NCI-H2227 treated with DMSO at 0.1 percent for 48 hours (cell line): ENCODE measurements at places on chromosomes 13 and 19.
A peak's percentile ranks its signal among the peaks of the same experiment; 100 is the strongest.

DNA sequence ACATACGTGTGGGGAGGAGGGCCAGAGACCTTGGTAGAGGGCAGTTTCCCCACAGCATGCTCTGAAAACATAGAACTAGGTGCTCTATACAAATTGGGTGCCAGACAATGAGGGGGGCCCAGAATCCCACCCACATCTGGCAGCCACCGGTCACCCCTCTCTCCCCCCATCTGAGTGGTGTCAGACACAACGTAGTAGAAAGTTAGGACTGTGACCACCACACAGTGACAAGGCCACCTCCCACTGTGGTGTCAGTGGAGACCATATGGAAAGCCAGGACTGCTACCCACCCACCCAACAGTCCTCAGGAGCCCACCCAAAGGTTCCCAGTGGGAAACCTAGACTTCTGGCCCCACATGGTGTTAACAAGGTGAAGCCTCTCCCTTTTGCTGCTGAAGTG, 2.1 kb upstream of the ATP4B start:
- DNase-seq, result no peak

GRCh38 chr19:37669450-37669914, 14.2 kb upstream of the ZFP30 start:
- no peak for DNase-seq

- no peak for DNase-seq
Measured at GRCh38 chr19:13917888-13918406, 11.9 kb downstream of the CC2D1A start.

GRCh38 chr13:49346460-49346859, 97.4 kb downstream of the CAB39L start:
- no peak for DNase-seq

- DNase-seq, result no peak
Measured at GRCh38 chr19:41621226-41621625, 5.6 kb downstream of the CEACAM4 start.

- DNase-seq, result no peak
Measured at GRCh38 chr13:73991884-73992283, 142.3 kb downstream of the KLF12 start.

GRCh38 chr13:51534041-51534817, 50.0 kb upstream of the WDFY2 start:
- DNase-seq, result no peak

- DNase-seq, result no peak
Measured at GRCh38 chr13:114164681-114165429, 14.2 kb upstream of the CFAP97D2 start.

DNA sequence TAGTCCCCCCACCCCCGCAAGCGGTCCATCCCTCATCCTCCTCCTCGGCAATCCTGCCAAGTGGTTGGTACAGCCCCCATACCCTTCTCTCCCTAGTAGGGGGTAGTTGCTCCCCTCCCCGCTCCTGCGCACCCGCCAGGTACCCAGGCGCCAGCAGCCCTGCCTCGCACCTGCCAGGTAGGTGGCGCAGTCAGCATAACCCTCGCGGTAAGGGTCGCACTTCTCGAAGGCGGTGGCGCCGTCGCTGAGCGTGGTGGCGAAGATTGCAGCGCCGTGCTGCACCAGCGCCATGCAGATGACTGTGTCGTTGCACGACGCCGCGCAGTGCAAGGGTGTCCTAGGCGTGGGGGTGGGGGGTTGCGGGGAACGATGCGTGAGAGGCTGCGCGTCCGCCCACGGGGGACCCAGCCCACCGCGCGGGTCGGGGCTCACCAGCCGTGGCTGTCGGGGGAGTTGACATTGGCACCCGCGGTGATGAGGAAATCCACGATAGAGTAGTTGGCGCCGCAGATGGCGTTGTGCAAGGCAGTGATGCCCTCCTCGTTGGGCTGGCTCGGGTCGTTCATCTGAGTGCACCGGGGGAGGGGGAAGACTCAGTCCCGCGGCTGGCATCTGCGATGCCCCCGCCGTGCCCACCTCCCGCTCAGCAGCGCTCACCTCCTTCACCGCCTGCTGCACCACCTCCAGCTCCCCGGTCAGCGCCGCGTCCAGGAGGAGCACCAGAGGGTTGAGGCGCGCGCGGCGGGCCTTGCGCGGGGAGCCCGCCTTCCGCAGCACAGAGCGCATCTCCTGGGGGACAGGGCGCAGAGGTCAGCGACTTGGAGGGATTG, 15.2 kb upstream of the ERCC2 start:
- no peak for DNase-seq

DNA sequence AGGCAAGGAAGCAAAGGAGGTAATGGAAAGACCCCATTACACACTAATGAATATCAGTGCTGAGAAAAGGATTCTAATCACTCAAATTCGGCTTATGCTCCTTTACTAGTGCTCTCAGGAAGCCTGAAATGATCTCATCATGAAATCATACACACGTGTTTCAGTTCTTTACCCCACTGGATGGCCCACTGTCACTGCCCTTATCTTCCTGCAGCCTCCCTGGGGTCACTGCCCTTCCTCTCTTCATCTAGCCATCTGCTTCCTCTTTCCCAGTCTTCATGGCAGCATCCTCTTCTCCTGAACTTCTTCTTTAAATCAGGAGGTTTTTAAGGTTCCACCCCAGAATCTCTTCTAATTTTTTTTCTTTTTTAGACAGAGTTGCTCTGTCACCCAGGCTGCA, 27.9 kb upstream of the EEF1AKMT1 start:
- DNase-seq, result no peak

DNA sequence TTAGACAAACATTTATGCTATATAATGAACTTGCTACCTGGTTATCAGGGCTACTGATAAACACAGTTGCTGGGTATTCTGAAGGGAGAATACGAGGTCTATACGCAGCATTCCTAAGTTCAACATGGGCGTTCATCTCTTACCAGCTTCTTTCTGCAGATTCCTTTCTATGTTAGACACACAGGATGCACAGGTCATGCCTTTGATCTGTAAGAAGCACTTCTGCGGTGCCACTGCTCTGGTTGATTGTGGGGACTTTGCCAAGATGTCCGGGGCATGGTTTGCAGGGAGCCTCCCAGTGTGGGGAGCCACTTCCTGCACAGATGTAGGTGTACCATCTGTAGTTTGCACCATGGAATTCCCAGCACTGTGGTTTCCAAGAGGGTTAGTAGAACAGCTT, 40.9 kb downstream of the ATP7B start:
- no peak for DNase-seq

DNA sequence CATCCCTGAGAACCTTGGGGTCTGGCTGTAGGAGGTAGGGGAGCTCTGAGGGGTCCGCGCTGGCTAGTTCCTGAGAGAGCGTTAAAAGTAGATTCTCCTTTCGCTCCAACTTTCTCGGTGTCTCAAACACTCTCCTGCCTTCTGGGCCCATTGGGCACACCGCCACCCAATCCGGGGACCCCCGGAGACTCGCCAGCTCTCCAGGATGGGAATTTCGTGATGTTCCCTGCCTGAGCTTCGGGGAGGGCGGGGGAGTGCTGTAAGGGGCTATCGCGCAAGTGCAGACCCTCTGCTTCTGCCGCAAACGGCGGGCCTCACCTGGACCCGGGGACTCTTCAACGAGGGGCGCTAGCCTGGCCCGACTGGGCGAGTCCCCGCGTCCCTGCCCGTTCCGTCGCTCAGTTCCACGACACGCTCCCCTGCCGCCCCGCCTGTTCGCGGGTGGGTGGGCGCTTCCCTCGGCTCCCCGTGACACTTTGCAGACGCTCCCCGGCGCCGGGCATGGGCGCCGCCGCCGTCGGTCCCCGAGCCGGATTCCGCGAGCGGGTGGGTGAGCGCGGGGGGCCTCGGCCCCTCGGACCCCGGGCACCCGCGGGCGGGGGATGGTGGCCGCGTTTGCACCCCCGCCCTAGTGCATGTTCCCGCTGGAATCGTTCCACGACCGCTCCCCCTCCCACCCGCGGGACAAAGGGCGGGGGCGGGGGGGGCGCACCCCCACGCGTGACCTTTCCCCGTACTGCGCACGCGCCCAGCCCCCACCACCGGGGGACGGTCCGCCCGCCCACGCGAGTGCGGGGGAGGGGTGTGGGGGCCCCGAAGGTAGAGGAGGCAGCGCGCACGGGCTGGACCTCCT, at the start of gene CCDC106:
Gene CCDC106 (plus strand): TSS at position 481 of the 853 bp plus-strand sequence. CDS start 835 bp downstream, outside the sequence.
- peak; percentile 91 for DNase-seq

GRCh38 chr19:13526552-13526951, 20.3 kb upstream of the CACNA1A start:
- DNase-seq, result no peak

- DNase-seq, result no peak
Measured at GRCh38 chr13:75447493-75447892, 34.5 kb downstream of the TBC1D4 start.

GRCh38 chr19:54191811-54192453, 824 bp downstream of the TSEN34 start:
- no peak for DNase-seq

DNA sequence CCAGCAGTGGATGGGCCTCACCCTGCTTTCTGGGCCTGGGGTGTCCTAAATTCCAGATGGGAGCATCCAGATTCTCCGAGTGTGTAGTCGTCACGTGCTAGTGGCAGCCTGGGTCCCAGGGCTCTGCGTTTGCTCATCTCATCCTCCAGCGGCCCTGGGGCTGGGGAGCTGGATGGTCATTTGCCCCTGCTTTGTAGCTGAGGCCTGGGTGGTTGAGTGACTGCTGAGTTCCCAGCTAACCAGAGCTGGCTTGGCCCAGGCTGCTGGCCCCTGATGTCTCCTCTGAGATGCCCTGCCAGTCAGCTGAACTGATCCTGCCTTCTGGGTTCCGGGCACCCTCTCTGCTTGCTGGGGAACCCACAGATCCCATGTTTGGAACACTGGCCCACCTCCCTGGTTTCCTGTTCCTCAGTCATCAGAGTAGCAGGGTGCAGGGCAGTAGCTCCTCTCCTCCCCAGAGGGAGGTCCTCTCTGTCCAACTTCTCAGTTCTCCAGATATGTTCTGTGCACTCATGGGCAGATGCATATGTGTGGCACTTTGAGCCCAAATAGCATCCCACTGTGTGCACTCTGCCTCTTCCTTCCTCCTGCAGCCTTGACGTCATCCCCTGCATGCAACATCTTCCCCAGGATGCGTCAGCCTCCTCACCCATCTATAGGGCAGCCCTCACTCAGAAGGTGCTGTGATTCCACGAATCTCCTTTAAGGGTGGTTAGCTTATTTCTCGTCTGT, 22.4 kb upstream of the CRTC1 start:
- DNase-seq, result no peak

- DNase-seq, result peak; percentile 37
Measured at GRCh38 chr19:46435009-46435408, 6.3 kb upstream of the PNMA8C start.

DNA sequence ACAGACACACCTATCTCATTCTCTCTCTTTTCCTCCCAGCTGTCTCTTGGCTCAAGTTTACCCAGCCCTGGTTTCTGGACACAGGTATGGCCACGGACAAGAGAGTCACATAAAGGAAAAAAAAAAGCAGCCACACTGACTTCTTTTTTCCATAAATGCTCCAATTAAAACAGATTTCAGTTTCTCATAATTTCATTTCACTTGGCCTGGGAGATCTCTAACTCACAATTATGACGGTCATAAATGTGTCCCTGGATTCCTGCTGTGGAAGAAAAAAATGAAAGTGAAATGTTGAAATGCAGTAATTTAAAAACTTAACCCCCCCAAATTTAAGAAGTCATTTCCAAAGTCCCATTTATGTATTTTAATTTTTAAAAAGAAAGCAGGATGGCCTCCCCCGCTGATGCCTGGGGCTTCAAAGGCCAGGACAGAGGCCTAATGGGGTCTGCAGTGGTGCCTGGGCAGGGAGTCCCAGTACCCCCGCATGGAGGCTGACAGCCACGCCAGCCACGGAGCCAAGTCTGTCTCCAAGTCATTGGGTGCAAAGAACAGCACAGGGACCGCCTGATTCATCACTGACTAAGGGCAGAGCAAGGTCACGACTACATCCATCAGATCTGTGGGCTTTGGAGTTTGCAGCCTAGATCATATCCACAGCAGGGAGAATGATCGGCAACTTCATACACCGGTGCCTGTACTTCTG, 79.7 kb downstream of the TSHZ3 start:
- DNase-seq, result no peak

DNA sequence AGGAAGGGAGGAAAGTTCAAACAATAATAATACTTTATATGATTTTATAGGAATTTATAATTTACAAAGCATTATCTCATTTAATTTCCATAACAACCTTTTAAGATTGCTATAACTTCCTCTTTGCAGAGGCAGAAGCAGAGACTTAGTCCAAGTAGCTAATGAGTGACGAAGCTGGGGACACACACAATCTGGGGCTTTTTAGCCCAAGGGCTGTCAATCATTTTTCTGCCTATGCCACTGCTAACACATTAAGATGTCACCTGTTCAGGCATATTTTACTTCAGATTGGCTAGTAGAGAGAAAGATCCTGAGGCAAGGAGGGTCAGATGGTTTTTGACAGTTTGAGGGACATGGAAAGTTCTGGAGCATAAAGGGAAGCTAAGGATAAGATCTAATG, 12.6 kb downstream of the SCEL start:
- DNase-seq, result no peak

GRCh38 chr19:9156304-9156703, 16.1 kb downstream of the ZNF317 start:
- no peak for DNase-seq
